ENCODE measurements at places on chromosomes 16 and 17.

- no peak for DNase-seq
Measured at GRCh38 chr16:77807021-77807420, 18.7 kb downstream of the VAT1L start.

DNA sequence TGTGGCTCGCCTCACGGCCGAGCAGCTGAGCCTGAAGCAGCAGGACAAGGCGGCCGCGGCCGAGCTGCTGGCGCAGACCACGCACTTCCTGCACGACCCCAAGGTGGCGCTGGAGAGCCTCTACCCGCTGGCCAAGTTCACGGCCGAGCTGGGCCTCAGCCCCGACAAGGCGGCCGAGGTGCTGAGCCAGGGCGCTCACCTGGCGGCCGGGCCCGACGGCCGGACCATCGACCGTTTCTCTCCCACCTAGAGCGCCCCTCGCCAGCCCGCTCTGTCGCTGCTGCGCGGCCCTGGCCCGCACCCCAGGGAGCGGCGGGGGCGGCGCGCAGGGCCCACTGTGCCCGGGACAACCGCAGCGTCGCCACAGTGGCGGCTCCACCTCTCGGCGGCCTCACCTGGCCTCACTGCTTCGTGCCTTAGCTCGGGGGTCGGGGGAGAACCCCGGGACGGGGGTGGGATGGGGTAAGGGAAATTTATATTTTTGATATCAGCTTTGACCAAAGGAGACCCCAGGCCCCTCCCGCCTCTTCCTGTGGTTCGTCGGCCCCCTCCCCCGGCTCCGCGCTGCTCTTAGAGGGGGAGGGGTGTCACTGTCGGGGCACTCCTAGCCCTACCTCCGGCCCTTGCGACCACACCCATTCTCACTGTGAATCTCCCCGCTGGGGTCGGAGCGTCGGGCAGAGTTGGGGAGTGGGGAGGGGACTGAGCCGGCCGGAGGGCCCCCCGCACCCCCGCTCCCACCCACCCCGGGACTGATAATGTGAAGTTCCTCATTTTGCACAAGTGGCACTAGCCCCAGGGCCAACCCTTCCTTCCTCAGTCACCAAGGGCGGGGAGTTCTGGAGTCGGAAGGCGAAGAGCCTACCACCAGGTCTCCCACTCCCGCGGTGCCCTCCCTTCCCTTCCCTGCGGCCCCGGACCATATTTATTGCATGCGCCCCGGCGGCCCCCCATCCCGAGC lies 4.0 kb downstream of the HIC1 start:
- DNase-seq: peak; percentile 91

GRCh38 chr16:46569231-46569735 lies 51.9 kb downstream of the SHCBP1 start:
- no peak for DNase-seq

GRCh38 chr17:77322514-77323412 lies 182.0 kb downstream of the SEC14L1 start:
- peak; percentile 90 for DNase-seq
